ENCODE measurements at places on chromosomes 13 and 19.

GRCh38 chr13:99606324-99607066 lies 105.2 kb downstream of the TM9SF2 start:
- DNase-seq = peak; percentile 71

- no peak for DNase-seq
These were observed 9.4 kb downstream of the BCL3 start for GRCh38 chr19:44757735-44758505.

GRCh38 chr19:30528919-30529318 lies 156.7 kb downstream of the ZNF536 start:
- DNase-seq = no peak

GRCh38 chr19:30428844-30429243 lies 56.7 kb downstream of the ZNF536 start:
- DNase-seq = no peak

DNA sequence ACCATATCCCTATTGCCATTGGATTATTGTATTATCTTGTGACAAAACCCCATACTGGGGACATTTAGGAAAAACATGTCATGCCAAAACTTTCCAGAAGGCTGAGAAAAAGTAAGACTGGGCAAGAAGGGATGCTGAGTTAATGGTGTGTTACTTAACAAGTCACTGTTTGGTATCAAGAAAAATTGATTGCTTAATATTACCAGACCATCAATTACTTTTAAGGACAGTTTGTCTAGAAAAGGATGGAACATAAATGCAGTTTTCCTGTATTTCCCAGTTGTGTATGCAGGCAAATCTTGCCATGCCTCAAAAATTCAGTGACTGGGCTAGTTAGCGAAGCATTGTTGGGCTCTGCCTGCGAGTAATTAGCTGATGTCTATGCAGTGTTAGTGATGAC lies 705.6 kb upstream of the MIR17HG start:
- DNase-seq = no peak

DNA sequence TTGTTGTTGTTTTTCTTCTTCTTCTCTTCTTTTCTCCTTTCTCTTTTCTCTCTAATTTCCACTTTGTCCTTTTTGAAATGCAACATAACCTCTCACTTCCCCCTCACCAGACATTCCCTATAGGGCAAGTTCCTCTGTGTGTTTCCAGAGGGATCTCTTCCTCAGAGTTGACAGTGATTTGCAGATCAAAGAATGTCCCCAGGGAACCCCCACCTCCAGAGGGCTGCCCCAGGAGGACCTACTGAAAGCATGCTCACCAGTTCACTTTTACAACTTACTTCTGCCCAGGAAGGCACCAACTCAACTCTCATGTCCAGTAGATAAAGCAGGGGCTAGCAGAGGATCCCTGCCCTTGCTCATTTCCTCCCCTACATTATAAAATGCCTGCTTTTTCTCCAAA lies 1648.0 kb downstream of the PCDH9 start:
- DNase-seq = no peak

GRCh38 chr19:54470991-54471782 lies 1.9 kb downstream of the CDC42EP5 start:
- no peak for DNase-seq
